ENCODE measurements at places on chromosomes 3 and 15.

- no peak for DNase-seq
Observed at GRCh38 chr15:89329329-89330084, 5.1 kb downstream of the POLG start.

DNA sequence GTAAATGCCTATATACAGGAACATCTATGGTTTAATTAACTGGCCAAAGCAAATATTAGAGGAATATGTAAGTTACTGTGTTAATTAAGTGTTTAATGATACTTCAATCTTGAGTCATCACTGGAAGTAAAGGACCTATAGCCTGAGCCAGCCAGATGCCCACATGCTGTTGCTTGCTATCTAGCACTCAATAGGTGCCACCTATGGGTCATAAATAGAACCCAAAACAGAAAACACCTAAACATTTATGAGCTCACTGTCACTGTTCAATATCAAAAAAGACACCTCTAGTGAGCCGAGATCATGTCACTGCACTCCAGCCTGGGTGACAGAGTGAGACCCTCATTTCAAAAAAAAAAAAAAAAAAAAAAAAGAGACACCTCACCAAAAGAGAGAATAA lies 48.4 kb upstream of the IP6K2 start:
- DNase-seq: no peak

- DNase-seq: no peak
Observed at GRCh38 chr15:88985547-88986393, 72.6 kb upstream of the MFGE8 start.

GRCh38 chr3:41190509-41191284 lies 8.6 kb upstream of the CTNNB1 start:
- no peak for DNase-seq

DNA sequence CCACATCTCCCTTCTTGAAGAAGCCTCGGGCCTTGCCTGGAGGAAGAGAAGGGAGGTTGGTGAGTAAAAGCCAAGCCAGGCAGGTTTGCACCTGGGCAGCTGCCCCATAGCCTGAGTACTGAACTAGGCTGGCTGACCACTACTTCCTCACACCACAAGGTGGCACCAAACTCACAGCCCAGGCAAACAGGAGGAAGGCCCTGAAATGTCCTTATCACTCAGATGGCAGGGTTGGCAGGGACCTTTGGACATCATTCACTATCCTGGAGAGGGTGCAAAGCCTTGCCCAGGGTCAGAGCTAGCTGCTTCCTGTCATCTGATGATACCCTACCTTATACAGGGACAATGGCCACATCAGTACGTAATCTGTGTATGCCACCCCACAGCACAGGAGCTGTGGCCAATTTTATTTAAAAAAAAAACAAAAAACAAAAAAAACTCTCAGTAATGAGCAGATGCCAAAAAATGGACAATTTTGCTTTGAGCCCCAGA lies 2.2 kb upstream of the GRAMD2A start:
- DNase-seq: peak; percentile 82

GRCh38 chr3:66076861-66077470 lies 38.2 kb upstream of the MAGI1 start:
- DNase-seq: no peak

DNA sequence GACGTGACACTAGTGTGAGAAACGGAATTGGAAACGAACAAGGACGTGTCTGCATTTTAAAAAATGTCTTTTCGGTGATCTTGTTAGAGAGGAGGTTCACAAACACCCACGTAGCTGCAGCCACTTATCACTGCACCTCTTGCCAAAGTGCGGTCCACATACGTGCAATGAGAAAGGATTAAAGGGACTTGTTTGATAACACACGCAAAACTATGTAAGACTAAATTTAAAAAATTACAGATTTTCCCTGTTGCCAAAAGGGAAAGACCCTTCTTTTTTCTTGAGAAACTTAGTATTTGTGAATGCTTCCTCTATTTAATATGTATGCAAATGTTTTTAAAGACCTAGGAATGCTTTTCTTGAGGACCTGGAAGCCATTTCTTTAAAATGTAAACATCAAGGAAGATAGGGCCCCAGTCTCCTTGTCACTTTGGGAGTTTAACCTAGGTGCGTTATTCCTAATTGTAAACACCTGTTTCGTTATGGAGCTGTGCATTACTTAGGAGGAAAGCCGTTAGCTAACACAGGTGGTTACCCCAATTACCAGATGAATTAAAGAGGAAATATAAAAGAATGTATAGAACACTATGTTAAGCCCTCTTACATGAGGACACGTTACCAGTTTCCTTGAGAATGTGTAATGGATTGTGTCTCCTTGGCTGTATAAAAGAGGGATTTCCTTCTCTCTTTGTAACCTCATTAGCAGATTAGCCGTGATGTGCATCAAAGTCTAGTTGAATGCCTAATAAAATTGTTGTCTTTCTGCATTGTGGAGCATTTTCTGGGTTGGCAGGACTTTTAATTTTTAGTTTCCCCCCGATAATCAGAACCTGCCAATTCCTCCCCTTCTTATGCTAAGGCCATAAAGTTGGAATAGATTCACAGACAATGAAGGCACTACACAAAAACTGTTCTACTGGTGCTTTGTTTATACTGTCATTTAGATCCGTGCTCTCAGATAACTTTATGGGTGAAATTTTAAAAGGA lies 1.0 kb downstream of the LEKR1 start:
- DNase-seq: no peak

GRCh38 chr3:60096403-60096802 lies 1046.6 kb upstream of the CFAP20DC start:
- DNase-seq: no peak

DNA sequence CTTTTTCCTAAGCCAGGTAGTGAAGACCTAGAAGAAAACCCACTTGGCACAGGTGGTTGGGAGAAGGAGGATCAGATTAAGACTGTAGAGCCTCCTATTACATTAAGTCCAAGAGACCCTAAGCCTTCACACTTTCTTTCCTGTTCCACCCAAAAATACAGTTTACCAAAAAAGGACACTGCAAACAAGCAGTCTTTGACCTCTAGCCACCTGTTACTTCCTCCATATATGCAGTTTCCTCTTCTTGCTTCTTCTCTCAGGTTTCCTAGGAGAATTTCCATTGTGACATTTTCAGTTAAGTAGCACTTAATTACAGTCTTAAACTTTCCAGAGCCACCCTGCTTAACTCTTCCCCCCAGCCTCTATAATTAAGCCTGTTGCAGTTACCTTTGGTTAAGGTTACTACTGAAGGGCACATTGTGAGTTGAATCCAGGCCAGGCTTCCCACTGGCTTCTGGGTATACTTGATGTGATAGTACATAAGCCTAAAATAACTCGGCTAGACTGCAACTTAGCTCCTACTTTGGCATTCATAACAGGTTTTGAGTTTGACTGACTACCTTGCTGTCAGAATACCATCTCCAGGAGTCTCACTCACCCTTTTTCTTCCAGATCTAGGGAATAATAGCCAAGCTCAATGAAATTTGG lies 114.2 kb upstream of the UMPS start:
- DNase-seq: no peak

GRCh38 chr3:189954733-189955665 lies 165.7 kb downstream of the P3H2 start:
- DNase-seq: no peak

GRCh38 chr15:76330080-76330680 lies 6.4 kb upstream of the ISL2 start:
- no peak for DNase-seq

DNA sequence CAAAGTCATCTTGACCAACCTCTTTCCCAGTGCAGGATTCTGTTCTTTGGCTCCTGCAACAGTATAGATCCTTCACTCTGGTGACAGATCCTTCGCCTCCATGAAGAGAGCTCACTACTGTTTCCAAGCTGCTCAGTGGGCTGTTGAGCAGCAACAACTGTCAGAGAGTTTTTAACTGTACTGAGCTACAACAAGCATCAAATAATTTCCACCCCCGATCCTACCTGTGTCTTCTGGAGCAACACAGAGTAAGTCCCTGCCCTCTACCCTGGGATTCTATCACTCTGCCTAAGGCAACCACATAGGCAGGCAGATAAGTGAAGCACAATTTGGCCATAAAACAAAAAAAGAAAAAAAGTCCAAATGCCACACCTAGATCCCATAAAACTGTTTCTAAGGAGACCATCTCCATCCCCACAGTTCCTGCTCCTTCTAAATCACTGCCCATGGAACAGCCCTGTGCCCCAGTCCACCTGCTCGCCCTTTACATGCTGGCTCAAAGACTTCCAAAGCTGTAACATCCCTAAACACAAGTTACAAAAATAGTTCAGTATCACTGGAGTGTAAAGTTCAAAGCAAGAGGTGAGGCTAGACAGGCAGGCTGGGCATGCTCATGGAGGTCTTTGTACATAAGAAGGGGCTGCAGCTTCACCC lies 37.8 kb upstream of the ANPEP start:
- DNase-seq: no peak

DNA sequence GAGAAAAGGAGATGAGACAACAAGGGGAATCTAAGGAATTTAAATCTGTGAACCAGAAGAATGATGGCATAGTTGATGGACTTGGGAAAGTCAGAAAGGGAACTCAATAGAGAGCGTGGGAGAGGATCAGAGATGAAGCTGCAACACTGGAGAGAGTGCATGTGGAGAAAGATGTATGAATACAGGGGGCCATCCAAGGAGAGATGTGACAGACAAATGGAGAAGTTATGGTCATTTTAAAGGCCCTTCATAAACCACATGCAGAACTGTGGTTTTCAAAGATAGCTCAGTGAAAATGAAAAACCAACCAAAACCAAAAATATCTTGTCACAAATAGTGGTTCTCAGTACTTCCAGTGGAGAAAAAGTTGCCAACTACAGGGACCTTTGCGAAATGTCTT lies 265.2 kb downstream of the SUCLG2 start:
- DNase-seq: no peak

DNA sequence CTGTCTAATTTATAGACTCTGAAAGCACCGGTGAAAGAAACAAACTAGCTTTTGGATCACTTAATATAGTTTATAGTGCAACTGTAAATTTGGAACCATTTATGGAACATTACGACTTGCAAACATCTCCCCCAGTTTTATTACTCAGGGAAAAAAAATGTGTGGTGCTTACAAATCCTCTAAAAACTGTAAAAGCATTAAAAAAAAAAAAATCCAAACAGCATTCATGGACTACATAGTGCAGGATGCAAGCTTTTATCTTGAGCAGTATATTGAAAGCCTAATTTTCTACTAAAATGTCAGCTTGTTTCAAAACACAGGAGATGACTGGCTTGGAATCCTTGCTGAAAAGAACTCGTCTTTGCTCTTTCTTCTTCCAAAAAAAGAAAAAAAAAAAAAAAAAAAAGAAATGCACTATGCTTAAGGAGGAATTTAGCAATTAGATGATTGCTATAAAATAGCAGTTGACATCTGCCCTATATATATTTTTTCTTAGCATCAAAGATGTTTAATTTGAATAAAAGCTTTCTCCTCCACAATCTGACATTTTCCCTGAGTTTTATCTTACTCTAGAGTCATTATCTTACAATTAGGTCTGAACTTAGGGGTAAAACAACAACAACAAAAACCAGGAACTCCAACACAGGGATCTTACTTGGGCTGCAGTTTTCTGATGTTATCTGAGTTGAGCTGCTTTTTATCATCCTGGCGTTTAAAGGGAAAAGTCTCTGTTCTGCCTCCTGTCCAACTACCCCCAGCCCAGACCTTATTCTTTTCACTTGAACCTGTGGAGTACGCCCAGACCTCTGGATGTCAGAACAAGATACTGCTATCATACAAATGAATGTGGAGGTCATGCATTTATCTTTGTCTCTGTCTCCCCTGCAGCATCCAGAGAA lies 62.6 kb upstream of the PDZRN3 start:
- no peak for DNase-seq

- DNase-seq: no peak
Observed at GRCh38 chr3:188497021-188497420, 343.1 kb downstream of the LPP start.

DNA sequence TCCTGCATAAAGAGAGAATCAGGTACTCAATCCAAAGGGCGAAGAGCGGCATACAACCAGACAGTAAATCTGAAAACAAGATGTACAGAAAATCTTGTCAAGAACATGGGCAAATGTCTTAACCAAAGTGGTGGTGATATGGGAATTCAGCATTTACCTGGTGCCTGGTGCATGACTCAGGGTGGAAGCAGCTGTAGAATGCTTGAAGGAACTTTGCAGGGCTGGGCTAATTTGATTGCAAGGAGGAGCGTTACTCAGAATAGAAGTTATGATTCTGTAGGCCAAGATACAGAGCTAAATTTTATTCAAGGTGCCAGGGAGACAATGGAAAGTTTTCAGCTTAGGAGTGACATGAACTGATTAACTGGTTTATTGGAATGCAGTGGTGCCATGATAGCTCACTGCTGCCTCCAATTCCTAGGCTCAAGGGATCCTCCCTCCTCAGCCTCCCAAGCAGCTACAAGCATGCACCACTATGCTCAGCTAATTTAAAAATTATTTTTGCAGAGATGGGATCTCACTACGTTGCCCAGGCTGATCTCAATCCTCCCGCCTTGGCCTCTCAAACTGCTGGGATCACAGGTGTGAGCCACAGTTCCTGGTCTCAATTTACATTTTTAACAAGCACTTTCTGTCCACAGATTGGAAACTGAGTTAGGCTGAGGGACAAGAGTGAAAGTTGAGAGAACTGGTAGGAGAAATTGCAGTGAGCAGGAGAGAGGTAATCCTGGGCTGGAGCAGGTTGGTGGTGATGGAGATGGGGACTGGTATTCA lies 91.5 kb upstream of the TBC1D5 start:
- DNase-seq: no peak

DNA sequence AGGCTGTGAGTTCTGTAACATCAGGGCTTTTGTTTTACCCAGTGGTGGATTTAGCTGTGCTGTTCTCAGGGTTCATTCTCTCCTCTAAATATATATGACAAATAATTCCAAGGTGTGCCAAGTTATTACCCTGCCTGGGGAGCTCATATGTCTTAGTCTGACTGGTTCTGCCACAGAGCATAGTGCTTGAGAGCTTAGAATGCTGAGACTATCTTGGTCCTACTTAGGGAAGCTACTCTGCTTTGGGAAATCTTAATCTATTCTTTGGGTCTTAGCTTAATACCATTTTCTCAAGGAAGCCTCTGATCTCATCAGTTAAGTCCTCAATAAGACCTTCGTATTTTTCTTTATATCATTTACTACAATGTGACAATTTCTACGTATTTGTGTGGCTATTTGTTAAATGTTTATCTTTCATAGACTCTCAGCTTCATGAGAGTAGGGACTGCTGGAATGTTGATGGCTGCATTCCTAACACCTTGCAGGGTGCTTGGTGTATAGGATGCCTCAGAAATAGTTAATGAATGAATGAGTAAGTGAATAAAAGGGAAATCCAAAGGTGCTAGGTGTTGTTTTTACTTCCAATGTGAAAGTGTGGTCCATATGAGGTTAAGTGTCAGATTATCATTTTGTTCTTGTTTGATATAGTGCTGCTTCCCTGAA lies 1.8 kb downstream of the OTOL1 start:
- DNase-seq: no peak

GRCh38 chr3:120018299-120018698 lies 75.9 kb downstream of the GSK3B start:
- DNase-seq: no peak

Measured in D721Med (cell line).